ENCODE measurements at places on chromosomes 5 and 9. TPM values are rescaled to one million over a fixed set of nuclear protein-coding genes. Genes with fewer than 3 reads are reported as not detected.

DNA sequence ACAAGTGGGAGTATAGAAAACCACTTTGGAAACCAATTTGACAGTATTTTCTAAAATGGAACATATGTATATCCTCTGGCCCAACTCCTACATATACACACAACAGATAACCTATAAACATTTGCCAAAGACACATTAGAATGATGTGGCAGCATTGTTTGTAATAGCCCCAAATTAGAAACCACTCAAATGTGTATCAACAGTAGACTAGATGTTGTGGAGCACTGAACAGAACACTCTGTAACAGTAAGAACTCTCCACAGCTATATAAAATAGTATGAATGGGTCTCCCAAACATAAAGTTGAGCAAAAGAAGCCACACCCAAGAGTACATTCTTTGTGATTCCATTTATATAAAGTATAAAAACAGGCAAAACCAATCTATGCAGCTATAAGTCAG is 6.1 kb downstream of the ZNF622 start:
- no peak for DNase-seq

DNA sequence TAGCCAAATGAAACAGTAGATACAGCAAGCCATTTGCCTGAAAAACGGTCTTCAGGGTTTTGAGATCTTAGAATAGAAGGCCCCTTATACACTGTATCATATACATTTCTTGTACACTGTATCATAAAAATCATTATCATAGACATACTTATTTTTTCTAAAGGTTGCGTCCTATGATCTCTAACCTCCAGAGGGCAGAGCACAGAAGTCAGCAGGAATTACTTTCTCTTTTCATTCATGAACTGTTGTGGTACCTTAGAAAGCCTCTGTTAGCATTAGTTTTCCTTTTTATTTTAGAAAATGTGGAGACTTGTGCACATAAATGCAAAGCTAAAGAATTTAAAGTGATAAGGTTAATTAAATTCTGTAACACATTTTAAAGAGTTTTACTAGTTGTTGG is 115.4 kb downstream of the OXCT1 start:
- no peak for DNase-seq

- no peak for DNase-seq
Measured at GRCh38 chr9:82202808-82203207, 214.2 kb downstream of the SPATA31D1 start.

- no peak for DNase-seq
Measured at GRCh38 chr5:173583346-173583745, 33.1 kb downstream of the BOD1 start.

IGIP gene
- 2.4 TPM for total RNA-seq

TCOF1 gene
- total RNA-seq = 47.2 TPM

Data from endothelial cell of umbilical vein (primary cell).